ENCODE measurements at places on chromosomes 5 and 9.

DNA sequence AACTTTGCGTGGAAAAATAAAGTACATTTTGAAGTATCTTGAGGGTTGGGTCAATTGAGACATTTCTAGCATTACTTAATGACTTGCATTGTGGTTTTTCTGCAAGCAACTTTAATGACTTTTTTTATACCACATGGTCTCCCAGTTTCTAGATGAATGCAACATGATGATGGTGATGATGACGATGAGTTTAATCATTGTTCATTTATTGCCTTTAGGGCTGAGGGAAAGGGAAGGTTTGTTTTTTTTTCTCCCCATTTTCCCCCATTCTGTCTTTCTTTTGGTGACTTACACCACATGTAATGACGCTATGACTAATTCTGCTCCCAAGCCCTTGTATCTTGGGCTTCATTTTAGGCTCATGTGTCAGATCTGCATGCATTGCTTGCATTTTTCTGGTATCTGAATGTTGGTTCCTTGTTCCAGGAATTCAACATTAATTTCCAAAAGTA, 57.7 kb upstream of the NXNL2 start:
- no peak for DNase-seq

GRCh38 chr9:14231196-14231990, 82.5 kb downstream of the NFIB start:
- DNase-seq: no peak

GRCh38 chr5:40437452-40437861, 242.3 kb upstream of the PTGER4 start:
- no peak for DNase-seq

DNA sequence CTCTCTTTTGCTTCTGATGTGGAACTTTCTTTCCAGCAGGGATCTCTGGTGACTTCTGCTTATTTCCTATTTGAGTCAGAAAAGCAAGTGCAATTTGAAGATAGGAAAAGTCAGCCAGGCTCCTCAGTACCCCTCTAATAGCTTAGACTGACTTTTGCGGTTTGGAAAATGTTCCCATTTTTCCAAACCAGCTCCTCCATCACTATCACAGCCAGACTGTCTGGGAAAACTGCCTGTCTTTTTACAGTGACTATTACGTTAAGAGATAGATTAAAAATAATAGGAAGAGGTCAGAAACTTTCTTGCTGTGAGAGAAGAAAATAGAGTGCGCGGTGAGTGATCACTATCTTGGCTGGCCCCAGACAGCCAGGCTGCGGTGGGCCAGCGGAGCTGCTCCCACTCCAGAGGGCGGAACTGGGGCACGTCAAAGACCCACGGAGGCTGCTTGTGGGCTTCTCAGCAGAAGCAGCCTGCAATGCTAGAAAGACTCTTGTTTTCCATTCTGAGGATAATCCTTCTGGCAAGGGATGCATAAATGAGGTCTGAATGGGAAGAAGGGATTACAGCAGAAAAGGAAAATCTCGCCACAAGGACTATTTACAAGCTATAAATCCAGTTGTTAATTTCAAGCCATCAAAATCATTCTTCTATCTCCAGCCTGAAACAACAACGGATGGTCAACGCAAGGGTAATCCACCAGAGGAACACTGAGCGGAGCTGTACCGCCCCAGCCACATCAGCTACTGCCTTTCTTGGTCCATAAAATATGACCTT, 151.0 kb upstream of the MSX2 start:
- DNase-seq: no peak

GRCh38 chr9:124019771-124020519, 8.4 kb downstream of the LHX2 start:
- no peak for DNase-seq

GRCh38 chr5:94010814-94011213, 269.4 kb upstream of the POU5F2 start:
- no peak for DNase-seq

- DNase-seq: no peak
These were observed 72.2 kb upstream of the ADAMTS19 start for GRCh38 chr5:129387944-129388343.

DNA sequence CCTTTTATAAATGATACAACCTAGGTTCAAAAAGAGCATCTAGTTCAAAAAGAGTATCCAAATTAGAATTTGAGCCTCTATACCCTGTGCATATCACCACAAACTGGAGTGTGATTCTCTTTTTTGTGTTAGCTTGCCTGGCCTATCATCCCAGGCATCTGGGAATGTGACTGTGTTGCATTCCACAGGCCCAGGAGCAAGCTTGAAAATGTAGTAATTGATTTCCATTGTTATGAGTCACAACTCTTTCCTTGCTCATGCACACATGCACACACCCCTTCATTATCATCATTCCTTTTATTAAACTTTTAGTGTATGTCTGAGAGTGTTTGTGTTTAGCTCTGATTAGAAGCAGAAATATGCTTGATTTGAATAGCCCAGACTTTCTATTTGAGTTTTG, 75.2 kb downstream of the FCHO2 start:
- no peak for DNase-seq

Data from stimulated activated CD4-positive, alpha-beta T cell treated with anti-CD3 and anti-CD28 coated beads, Interleukin-1b, Interleukin-23, amount 100 ng/mL, for 4 hours (primary cell).